SW480 (cell line): ENCODE measurements at places on chromosomes 3 and 15.

DNA sequence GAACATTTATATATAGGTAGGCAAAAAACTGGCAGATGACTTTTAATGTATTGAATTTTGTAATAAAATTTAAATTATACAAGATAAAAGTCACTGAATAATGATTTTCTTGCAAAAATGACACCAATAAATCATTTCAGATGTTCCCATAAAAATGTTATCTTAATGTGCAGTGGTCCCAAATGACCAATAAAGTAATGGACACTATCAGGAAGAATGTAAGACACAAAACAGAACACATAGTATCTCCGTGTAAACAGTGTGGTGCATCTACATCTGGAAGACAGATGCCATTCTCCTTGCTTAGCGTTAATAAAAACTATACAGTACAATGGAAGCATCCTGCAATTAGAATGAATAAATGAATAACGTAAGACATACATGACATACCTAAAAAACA, 41.5 kb downstream of the FGF7 start:
- no peak for DNase-seq

GRCh38 chr15:99983886-99984286, 250.6 kb upstream of the LYSMD4 start:
- no peak for DNase-seq

DNA sequence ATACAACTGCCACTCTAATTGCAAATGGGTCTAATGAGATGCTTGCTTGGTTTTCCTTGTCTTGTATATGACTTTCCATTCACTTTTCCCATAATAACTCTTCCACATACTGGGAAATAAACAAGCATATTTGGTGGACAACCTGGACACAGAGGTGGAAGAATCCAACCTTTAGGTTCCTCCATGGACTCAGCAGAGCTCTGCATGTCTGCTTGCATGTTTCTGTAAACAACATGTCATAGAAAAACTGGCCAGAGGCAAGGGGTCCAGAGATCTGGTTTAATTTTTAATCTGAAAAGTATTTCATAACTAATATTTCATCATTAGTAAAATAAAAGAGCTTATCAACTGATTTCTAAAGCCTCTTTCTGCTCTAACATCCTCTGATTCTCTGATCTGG, 30.2 kb downstream of the GOLIM4 start:
- no peak for DNase-seq

- peak; percentile 20 for DNase-seq
These were observed 276.3 kb upstream of the MCTP2 start for GRCh38 chr15:93954985-93955571.

DNA sequence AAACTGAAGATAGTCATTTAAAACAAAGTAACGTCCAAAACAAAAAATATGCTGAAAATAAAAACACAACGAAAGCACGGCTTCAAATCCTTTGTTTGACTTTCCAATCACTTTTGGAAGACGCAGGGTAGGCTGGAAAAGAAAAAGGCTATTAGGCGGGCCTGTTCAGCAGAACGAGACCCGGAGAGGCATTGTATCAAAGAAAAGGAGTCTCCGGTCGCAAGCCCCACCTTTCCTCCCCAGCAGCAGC, 691 bp downstream of the SENP7 start:
- no peak for DNase-seq

DNA sequence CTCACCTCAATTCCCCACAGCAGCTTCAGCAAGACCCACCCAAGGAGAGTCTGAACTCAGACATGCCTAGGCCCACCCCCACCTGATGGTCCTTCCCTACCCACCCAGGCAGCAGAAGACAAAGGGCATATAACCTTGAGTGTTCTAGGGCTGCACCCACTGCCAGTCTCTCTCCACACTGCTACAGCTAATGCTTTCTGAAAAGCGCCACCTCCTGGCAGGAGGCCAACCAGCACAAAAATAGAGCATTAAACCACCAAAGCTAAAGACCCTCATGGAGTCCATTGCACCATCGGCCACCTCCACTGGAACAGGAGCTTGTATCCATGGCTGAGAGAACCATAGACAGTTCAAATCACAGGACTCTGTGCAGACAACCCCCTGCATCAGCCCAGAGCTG, 11.3 kb upstream of the RPL39L start:
- no peak for DNase-seq

DNA sequence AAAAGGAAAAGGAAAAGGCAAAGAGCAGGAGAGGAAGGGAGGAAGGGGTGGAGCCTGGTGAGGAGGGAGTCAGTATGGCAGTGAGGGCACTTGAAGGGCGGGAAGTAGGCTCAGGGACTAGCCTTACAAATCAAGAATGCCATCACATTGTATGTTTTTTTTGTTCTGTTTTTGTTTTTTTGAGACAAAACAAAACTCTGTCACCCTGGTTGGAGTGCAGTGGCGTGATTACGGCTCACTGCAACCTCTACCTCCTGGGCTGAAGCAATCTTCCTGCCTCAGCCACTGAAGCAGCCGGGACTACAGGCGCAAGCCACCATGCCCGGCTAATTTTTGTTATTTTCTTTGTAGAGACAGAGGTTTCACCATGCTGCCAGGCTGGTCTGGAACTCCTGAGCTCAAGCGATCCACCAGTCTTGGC, 10.5 kb upstream of the PIK3CB start:
- no peak for DNase-seq

DNA sequence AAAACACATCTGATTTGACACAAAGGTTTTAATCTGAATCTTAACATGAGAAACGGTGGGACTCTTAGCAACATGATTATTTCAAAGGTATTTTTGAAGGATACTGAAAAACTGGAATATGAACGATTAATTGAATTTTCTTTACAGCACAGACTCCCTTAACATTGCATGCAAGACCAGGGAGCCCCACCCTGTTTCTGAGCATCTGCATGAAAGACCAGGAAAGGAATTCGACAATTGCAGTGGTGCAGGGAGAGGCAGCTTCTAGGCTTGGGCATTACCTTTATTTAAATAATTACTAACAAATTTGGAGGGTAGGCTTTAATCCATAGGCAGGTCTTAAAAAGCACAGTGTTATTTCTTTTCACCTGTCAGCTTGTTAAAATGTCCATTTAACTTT, 240.6 kb upstream of the TOPAZ1 start:
- DNase-seq = peak; percentile 14

- DNase-seq = no peak
These were observed 28.2 kb downstream of the GYG1 start for GRCh38 chr3:149019580-149019979.

DNA sequence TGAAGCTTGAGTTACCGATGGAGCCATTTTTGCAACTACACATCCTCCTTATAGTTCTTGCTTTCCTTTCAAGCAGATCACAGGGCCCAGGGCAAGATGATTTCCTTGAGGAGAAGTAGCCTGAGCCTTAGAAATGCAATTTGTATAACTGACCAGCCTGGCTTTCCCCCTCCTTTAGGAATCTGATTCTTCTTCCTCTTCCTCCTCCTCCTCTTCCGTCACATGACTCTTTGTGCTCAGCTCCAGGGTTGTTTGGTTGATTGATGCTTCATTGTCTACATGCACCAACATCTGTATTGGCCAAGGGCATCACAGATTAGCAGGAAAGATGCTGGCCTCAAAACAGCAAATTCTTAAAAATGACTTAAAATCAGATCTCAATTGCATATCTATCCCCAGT, 3.3 kb downstream of the SNAPC5 start:
- no peak for DNase-seq

DNA sequence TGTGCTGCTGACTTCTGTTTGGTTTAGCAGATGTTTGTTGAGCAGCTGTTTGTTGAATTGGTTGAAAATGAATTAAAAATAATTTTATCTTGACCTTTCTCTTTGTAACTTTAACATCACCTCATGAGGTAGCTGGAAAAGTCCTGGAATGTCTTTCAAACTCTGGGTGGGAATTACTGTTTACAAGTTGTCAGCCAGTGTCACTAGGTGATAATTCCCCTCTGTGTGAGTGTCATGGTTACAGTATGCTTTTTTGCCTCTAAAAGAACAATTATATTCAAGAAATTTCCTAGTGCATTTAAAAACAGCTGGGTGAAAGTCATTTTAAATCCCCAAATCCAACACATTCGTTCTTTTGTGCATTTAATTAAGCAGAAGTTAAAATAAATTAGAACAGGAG, 113.2 kb downstream of the PTPRG start:
- no peak for DNase-seq

GRCh38 chr3:150703299-150703755, 393 bp downstream of the ERICH6 start:
- DNase-seq = peak; percentile 64

DNA sequence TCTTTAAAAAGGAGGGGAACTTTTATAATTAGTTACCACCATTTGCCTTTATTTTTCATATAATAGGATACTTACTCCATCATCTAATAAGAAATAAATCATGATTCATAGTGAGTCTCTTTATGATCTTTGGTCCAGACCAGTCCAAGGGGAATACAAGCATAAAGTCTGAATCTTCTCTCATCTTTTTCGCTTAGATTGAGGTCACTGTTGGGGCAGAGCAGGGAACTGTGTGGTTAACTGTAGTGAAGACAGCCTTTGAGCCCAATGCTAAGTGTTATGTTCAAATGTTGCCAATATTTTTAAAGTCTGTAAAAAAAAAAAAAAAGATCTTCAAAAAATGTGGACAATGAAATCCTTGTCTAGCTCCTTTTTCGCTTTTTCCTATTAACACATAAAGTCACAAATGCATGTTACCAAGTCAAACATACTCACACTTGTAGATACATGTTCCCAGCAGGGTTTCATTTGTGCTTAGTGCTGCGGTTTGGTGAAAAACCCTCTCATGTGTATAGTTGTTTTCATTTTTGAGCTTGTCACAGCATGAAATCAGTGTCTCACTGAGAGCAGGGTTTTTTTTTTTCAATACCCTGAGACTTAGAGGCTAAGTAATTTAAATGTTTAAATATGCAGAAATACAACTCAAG, 72.1 kb downstream of the EPHA3 start:
- no peak for DNase-seq

DNA sequence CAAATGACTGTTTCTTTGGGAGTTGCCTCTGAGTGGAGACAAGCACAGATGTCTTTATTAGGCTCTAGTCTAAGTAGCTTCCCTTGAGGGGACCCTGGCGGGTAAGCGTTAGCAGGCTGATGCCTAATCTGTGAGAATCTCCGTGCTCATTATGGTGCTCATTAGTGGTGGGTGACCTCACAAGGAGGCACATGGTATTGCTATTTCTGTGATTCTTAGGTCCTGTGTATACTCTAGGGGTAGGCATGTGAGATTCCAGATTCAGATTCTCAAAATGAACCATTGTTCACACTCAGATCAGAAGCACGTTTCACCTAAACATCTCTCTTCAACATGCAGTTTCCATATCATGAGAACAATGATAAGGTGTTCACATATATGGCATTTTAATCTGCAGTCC, 809.7 kb downstream of the NR2F2 start:
- no peak for DNase-seq

DNA sequence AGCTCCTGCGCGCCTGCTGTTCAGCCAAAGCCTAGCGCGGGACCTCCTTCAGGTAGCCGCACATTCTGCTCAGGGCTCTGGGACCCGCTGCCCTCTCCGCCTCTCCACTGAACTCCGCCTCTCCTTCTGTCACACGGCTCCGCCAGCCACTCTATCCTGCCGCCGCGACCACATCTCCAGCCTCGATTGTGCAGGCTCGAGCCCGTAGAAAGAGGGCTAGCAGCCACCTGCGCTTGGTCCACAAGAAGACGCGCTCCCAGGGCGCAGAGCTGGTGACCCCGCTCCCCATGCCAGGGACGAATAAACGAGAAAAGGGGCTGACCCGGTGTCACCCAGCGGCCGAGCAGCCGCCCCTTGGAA, 1.1 kb upstream of the VIPR1 start:
- DNase-seq = no peak

DNA sequence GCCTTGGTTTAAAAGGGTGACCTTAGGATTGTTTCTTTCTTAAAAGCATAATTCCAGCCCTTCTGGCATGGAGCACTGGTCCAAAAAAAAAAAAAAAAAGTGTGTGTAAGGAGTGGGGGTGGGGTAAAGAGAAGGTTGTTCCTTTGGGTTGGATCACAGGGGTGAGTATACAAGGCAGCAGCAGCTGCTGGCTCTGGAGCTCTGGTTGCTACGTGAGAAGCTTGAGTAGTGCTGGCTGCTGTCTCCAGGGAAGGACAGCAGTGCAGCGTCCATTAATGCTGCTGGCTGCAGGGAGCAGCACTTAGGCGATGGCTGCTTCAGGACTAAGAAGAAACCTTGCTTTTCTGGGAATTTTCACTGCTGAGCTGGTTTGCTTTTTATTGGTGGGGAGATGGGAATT, 2.3 kb downstream of the SETD5 start:
- peak; percentile 76 for DNase-seq

GRCh38 chr3:165457096-165457495, 260.9 kb upstream of the SLITRK3 start:
- DNase-seq = no peak

DNA sequence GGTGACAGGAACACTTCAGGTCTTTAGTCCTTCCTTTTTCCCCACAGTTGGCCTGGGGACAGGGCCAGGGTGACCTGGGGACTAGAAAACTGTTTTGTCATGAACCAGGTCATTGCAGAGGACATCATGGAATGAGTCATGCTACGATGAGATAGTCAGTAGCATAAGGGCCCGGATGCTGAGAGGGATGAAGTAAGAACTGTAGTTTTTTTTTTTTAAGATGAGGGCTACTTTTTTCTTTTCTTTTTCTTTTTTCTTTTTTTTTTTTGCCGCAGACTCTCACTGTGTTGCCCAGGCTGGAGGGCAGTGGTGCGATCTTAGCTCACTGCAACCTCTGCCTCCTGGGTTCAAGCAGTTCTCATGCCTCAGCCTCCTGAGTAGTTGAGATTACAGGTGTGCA, 8.0 kb downstream of the MAP2K5 start:
- no peak for DNase-seq

DNA sequence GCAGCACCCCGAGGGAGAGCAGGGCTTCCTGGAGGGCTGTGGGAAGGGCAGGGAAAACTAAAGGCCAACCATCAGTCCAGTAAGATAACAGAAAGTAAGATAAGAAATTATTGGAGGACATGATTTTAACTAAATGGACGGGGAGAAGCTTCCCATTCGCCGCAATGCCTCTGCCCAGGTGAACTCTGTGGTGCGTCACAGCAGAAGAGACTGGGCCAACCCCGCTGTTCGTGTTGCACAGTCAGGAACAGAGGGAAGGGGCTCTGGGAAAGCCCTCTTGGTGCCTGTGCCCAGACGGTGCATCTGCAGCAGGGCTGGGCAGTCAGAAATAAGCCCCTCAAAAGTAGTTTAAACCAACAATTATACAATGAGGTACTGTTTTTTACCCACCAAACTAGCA, 284.1 kb downstream of the OCA2 start:
- DNase-seq = no peak

- peak; percentile 17 for DNase-seq
These were observed 768 bp downstream of the ANO10 start for GRCh38 chr3:43620831-43621655.

DNA sequence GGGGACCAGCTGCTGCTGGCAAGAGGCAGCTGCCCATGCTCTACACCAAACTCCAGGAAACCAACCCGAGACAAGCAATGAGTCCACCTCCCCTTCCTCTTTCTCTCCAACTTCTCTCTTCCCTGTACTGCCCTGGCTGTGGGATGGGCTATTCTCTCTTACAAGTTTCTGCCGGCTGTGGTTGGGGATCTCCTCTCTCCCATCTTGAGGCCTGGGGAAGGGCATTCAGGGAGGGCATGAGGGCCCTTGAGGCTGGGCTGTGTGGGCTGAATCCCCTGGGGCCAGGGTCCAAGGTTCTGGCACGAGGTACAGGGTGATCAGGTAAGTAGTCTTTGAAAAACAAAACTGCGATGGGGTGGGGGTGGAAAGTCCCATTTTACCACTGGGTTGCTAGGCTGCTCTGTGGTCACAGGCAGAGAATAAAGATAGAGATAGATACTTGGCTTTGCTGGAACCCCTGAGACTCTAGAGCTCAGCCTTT, 32.3 kb upstream of the CTSH start:
- no peak for DNase-seq
